CD4-positive, alpha-beta T cell (primary cell): ENCODE measurements at places on chromosomes 1 and 21.

GRCh38 chr1:215637041-215637573, 70.0 kb downstream of the KCTD3 start:
- DNase-seq, result no peak

DNA sequence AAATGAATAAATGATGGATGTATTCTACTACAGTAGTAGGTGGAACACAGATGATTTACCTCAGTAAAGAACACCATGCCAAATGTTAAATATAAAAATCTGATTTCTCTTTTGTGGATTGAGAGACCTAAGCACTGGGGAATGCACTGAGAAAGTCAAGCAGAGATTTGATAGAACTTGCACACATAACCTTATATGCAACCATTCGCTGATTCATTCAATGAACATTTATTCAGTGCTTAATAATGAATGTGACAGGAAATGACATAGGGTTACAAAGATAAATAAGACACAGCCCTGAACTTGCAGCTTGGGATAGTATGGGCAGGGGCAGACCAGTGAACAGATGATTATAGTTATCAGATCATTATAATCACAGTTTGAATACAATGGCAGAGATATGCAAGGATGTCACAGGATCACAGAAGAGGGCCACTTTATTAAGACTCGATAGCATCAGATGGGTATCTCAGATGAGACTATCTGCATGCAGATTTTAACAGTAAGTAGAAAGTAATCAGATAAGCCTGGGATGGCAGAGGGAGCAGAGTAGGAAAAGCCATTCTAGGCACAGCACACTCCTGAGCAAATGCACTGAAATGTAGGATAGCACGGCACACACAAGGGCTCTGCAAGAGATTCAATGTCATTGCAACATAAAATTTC, 169.4 kb downstream of the ASTN1 start:
- no peak for DNase-seq

DNA sequence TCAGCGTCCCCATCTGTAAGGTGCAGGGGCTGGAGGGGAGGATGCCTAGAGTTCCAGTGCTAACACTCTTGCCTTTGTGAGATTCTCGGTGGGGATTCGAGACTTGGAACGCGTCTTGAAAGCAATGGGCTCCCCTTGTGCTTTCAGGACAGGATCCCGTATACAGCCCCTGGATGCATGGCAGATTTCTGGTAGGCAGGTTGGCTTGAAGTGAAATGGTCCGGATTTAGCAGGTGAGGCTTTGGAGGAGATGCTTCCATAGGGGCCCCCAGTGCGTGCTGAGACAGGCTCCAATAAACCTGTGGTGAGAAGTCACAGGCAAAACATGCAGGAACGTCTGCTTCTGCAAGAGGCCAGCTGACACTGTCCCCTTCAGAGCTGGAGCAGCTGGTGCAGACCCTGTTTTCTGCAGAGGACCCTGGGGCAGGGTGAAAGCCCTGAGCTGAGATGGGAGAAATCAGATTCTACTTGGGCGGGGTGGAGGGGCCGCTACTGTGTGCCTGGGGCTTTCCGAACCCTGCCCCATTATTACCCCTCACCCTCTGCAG, 270.4 kb downstream of the PTPRU start:
- DNase-seq, result no peak

- peak; percentile 6 for DNase-seq
Measured at GRCh38 chr21:46295996-46296752, 10.0 kb downstream of the YBEY start.

DNA sequence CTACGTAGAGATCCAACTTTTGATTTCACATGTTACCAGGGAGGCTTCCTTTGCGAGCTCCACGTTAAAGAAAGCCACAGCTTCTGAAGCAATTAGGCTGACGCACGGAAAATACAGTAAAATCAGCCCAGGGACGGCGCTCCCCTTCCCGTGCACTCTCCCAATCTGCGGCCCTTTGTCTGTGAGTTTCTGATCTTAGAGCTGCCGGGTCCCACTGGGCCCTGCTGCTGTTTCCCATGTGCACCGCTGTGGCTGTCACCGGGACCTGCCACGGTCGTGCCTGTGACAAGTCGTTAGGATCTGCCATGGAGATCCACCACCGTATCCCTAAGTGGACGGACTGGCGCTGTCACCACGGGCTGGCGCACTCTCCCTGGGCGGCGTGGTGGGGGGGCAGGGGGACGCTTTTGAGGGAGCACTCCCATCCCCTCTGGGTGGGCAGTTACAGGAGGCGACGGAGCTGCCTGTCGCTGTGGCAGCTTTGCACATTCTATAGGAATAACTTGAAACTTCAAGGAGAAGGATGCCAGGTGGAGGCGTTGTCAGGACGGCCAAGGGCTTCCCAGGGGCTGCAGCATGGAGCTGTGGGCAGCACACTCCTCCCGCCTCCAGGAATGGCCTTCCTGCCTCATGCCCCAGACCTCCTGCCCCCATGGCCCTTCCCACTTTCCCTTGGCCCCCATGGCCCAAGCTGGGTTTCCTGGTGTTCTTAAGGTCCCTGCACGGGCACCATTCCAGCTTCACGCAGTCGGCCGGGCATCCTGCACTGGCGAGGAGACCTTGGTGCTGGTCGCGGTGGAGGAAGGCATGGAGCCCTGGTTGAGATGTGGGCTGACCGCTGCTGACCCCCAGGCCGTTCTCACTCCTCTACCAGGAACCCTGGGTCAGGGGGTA, 85.1 kb downstream of the PRDM16 start:
- no peak for DNase-seq

DNA sequence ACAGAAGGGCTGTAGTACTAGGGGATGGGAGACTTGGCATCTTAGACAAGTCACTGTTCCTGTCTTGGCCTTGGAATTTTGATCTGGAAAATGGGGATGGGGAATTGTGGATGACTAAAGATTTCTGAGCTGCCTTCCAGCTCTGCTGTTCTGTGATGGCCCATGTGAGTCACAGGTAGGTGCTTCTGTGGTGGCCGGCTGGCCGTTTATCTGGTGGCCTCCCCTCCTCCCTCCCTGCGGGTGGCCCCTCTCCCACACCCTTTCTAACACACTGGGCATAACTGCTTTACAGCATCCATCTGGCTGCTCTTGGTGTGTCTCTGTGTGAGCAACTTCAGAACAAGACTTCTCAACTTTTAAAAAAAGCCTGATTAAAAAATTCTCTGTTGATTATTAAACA, 35.9 kb downstream of the KCNA2 start:
- DNase-seq, result no peak

DNA sequence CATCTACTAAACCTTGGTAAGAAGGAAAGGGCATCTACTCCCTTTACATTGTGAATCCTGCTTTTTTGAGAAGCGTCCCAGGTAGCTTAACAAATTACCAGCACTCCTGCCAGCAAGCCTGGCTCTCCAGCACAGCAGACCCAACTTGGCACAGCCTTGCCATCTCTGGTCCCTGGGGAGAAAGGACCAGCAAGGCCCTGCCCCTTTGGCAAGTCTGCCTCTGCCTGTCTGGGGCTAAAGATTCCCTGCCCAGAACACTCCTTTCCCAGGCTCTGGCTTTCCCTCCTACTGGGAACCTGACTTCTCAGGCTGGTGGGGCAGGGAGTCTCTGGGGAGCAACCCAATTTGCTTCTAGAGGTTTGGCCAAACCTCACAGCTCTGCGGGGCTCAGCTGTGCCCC, 68.5 kb downstream of the ATP2B4 start:
- no peak for DNase-seq

DNA sequence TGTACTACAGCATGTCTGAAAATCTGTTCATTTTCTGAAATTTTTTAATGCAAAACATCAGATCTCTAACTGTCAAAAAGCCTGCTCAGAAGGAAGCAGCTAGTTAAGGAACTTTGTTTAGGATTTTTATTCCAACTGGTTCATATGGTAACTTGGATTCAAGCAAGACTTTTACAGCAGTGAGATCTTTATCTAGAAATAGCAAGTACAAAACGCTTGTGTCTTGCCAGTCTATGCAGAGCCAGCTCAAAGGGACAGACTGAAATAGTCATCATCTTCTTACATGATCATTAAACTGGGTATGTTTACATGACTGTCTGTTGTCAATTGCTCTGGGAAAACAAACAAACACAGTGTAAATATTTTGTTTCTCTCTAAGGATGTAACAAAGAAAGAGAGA, 37.6 kb downstream of the DDAH1 start:
- DNase-seq, result no peak

DNA sequence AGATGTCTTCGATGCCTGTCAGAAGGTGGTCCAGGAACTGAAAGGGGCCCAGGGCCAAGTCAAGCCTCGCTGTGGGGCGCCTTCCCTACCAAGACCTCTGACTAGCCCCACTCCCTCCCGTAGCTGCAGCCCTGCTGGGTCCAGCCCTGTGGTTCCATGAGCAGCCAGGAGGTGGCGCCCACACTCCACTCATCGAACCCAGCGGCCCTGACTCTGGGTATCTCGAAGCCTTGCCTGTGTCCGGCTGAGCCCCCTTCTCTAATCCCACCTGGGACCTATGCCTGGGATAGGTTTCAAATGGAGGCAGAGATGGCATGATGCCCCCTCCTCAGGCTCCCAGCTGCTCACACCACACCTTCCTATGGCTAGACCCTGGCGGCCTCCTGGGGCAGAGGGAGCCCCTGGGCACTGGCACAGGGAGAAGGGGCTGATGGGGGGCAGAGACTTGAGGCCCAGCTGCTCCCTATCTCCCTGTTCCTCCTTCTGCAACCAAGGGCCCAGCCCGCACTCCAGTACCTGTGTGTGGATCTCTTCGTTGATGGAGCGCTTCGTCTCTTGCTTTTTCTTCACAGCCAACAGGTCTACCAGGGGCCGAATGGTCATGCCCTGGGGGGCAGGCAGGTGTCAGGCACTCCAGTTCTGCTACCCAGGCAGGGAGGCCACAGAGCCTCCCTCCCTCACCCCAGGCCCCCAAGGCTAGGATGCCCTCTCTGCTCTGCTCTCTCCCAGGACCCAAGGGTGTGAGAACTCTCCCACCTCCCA, 52.0 kb downstream of the SLC9A1 start:
- peak; percentile 72 for DNase-seq

DNA sequence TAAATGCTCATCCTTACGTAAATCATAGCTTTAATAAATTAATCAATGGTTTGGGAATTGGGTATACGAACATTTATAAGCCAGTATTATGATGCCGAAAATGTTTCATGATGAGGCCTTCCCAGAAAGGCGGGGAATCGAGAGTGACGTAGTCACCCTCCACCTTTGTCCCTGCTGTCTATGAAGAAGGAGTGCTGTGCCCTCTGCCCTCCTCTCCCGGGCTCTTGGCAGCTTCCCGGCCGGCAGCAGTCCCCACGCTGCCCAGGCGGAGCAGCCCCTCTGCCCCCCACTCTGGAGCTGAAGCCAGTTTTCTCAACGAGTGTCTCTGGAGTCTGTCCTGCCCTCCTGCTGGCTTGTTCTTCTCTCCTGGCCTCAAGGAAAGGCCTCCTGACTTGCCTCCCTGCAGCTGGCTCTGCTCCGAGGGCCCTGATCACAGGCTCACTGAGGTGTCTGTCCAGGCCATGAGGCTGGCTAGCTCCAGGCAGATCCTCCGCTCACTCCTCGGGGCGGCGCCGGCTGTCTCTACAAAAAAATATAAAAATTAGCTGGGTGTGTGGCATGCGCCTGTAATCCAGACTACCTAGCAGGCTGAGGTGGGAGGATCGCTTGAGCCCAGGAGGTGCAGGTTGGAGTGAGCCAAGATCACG, 150.7 kb upstream of the COL6A1 start:
- no peak for DNase-seq

- no peak for DNase-seq
Measured at GRCh38 chr1:32269744-32270143, 18.7 kb downstream of the LCK start.

- DNase-seq, result no peak
Measured at GRCh38 chr1:86507935-86508582, 38.8 kb upstream of the CLCA4 start.

DNA sequence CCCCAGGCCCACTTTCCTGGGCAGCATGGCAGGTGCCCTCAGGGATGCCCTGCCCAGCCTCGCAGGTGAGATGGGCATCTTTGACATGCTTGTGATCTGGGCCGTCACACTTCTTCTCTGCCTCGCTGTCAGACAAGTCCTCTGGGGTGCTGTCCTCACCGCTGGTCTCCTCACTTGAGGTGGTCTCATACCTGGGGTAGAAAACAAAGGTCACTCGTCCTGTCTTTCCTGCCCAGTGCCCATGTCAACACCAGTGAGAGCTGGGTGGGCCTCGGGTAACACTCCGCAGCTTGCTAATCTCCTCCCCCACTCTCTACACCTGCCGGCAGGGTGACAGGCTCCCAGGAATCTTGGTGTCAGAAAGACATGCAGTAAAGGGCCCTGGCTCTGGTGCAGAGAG, 50.9 kb downstream of the KANK4 start:
- no peak for DNase-seq

DNA sequence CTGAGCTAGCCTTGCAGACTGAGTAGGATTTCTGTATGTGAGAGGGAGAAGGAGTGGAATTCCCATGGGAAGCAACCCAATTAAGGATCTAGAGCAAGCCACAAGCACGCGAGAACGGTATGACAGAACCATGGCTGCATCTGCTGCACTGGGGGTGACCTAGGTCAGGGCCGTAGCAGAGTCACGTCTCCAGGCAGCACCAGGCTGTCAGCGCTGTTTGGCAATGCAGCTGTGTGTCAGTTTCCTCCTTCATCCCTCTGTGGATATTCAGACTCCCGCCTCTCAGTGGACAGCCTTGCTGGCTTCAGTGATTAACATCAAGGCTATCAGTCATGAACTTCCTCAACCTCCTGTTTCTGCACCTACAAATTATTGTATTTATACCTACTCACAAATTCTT, 118.1 kb upstream of the PPP2R5A start:
- DNase-seq, result no peak

DNA sequence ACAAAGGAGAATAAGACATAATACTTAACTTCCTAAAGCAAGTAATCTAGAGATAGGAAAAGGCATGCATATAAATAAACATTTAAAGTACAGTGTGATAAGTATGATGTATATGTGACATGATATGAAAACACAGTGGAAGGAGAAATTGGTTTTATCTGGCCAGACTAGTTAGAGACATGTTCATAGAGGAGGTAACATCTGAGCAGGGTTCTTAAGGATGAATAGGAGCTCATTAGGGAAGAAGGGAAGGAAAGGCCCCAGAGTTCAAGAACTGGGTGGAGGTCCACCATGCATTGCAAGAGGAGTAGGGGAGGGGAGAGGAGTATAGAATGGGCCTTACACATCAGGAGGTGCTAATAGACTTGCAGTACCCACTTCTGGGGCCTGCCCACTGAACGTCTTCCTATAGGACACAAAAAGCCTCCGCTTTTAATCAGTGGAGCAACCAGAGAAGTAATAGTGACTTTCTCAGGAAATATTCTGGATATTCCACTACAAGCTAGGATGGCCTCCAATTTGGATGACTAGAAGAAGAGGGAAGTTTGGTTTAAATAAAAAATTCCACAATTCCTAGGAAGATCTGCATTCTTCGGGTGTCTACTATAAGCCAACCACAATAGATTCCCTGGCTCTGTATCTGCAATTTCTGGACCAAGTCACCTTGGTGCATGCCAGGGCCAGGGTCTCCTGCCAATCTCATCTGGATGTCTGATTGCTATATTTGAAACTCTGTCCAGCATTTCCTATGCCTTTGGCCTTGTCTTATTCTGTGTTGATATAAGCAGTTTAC, 41.9 kb downstream of the NGF start:
- DNase-seq, result no peak

DNA sequence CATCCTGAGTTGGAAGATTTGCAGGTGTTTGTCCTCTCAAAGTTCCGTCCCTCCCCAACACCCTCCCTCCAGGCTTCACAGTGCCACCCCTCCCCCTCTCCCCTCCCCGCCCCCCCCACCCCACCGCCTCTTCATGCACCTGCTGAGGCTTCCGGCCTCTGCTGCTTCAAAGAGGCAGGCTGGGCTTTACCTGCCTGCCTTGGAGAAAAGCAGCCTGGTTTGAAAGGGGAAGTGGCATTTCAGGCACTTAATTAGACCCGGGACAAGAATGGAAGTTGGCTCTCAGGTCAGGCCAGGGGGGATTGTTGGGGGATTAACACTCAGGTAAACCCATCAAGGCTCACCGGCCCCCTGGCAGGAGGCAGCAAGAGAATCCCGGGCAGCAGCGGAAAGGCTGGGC, 21.1 kb downstream of the PAX7 start:
- peak; percentile 58 for DNase-seq
